ENCODE measurements at places on chromosomes 13 and 19. TPM values are rescaled to one million over a fixed set of nuclear protein-coding genes. Genes with fewer than 3 reads are reported as not detected.

DNA sequence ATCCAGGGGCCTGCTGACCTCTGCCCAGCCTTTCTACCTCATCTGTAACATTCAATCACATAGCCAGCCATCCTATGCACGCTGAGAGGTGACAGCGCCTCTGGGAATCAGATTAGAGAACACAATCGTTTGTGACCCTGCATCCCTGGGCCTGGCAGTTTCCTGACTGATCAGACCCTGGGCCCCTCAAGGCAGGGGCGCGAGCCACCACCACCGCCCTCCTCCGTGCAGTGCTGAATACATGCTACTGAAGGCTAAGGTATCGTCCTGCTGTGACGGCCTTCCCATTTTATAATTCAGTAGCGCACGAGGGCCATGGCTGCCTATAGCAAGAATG, 1.3 kb downstream of the TMTC4 start:
- DNase-seq: no peak

- no peak for DNase-seq
These were observed 483.8 kb upstream of the SLITRK6 start for GRCh38 chr13:86283031-86283430.

DNA sequence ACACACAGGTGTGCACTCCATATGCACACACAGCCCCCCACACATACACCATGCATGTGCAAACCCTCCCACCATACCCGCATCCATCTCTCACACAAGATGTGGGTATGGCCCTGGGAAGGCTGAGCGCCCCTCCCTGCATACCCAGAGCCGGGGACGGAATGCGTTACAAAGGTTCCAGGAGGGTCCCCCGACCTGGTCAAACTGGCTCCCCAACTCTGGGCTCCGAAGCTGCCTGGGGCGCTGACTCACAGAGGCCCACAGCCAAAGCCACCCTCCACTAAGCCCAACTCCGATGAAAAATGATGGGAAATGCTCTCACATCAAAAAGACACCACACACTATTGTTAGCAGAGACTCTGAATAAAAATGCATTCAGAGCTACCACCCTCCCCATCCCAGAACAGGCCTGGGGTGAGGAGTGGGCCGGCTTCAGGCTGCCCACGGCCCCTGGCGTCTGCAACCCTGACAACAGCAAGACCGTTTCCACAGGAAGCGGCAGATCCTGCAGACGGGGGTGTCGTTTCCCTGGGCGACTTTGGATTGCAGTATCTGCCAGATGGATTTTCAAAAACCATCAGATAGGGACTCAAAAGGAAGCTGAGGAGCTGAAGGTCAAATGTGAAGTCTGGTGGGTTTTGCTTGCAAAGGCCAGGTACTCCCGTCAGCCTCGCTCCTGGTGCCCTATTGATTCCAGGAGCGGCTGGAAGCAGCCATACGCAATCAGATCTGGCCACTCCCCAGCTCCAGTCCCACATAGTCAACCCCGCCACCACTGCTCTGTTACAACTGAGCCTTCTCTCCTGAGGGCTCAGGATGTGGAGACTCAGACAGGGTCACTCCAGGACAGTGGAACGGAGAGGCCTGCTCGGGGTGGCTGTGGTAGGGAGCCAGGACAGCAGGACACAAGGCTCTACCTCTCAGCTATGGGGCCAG, 14.3 kb downstream of the PEPD start:
- DNase-seq: no peak

DNA sequence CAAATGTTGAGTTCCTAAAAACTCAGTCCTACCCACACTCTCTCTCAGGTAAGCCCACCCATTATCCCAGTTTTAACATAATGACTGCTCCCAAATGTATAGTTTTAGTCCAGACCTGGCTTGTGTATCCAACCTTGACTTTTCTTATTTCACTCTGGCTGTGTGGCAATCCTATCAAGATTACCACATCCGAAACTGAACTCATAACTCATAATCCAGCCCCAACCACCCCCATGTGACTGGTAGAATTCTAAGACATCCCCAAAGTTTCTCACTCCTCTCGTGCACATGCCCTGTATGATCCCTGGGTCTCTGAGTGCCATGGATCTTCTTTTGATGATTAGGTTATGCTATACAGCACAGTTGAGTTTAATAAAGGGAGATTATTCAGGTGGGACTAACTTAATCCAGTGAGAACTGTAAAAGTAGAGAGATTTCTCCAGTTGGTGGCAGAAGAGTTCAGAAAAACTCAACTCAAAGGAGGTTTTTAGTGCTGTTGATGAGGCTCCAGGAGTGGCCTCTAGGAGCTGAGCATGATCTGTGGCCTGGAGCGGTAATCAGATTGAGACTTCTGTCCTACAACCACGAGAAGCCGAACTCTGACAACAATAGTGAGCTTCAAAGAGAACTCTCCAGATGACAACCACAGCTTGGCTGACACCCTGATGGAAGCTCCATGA, 413.4 kb downstream of the ZNF536 start:
- no peak for DNase-seq

MEF2B gene
- total RNA-seq: 0.13 TPM
